Right renal pelvis (tissue), 4 donors: ENCODE measurements at places on chromosomes 1 and 21.

GRCh38 chr1:32635508-32636277 is 14.7 kb downstream of the ZBTB8OS start:
- no peak for DNase-seq

DNA sequence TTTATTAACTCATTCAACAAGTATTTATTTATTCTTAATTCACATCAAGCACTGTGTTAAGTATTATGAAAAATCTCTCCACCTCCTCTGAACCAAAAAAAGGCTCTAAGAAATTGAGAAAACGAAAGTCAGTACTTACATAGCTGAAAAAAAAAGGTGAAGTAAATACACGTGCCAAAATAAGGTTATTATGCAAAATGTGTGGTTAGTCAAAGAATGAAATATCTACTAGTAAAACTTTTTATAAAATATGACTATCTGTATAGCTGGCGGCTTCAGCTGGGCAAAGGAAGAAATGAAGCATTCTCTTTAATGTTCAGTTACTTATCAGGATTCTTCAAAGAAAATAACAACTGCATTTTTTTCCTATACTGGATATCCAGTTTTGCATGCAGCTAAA is 35.5 kb upstream of the ASPM start:
- no peak for DNase-seq

- DNase-seq: no peak
These were observed 18.4 kb upstream of the DESI2 start for GRCh38 chr1:244634546-244634945.

DNA sequence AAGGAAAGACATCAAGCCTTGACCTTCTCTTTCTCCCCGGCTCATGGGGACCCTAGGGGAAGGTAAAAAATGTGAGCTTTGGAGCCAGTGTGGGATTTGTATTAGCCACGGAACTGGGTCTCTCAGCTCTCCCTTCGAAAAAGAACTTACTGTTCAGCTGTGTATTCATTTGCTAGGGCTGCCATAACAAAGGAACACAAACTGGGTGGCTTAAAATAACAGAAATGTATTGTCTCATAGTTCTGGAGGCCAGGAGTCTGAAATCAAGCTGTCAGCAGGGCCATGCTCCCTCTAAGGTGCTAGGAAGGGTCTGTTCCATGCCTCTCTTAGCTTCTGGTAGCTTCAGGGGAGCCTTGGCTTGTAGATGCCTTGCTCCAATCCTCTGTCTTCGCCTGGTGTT is 83.5 kb upstream of the SLC2A1 start:
- no peak for DNase-seq

- no peak for DNase-seq
These were observed 22.7 kb downstream of the KRTAP10-1 start for GRCh38 chr21:44517175-44517899.

- no peak for DNase-seq
These were observed 3.9 kb downstream of the FNDC7 start for GRCh38 chr1:108716437-108717230.

GRCh38 chr1:28601696-28602095 is 9.6 kb downstream of the RAB42 start:
- no peak for DNase-seq

DNA sequence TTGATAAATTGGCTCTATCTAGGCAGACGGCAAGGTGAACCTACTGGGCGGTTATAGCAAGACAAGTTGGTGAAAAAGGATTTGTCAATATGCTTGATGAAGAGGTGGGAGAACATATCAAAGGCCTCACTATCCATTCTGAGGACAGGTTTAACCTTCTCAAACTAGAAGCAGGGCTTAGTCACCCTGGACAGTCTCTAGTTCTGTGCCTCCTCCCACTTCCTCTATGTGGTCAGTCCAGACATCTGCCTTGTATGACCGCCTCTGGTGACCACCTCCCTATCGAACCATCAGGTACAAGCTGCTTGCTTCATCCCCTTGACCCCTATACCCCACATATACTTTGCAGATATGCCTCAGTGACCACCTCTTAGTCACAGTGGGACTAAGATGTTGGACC is 2.3 kb upstream of the SCYL3 start:
- no peak for DNase-seq

DNA sequence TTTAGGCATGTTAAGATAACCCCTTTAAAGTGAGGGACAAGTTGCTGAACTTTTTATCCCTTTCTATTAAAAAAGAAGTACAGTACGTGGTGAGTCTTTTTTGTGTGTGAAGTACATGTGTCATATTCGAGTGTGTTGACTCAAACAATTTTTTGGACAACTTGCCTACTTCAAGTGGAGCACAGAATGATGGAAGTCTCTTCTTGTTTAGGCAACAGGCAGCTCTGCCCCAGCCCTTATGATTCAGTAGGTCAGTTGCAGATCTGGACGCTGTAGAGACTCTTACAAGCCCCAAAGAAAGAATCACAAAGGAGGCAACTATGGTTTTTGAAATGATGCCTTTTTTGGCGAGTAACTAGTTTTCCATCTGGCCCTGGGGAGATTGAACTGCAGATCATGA is 14.4 kb upstream of the ZFP69B start:
- no peak for DNase-seq

DNA sequence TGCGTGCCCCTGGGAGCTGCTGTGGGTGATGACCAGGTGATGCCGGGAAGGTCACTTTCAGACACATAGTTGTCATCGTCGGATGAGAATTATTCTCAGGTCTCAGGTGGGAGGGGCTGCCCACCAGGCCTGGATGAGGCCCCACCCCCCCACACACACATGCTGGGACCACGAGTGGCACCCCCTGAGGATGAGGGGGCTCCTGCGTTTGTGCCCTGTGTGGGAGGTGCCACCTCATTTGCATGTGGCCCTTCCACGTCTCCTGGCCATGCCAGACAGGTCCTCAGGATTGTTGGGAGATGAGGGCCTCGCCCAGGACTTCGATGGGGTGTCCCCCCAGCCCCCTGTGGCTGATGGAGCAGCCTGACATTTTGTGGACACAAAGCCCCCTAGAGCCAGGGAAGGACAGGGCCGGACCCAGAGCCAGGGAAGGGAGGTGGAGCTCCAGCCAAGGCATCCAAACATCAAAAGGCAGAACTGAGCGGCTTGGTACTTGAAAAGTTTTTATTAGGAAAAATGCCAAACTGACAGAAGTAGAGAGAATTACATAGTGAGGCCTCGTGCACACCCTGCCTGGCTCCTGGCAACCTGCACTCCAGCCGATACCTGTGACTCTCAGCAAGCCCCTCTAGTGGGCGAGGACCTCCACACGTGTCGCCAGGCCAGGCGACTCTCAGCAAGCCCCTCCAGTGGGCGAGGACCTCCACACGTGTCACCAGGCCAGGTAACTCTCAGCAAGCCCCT is 55.7 kb downstream of the PRKCZ start:
- no peak for DNase-seq

DNA sequence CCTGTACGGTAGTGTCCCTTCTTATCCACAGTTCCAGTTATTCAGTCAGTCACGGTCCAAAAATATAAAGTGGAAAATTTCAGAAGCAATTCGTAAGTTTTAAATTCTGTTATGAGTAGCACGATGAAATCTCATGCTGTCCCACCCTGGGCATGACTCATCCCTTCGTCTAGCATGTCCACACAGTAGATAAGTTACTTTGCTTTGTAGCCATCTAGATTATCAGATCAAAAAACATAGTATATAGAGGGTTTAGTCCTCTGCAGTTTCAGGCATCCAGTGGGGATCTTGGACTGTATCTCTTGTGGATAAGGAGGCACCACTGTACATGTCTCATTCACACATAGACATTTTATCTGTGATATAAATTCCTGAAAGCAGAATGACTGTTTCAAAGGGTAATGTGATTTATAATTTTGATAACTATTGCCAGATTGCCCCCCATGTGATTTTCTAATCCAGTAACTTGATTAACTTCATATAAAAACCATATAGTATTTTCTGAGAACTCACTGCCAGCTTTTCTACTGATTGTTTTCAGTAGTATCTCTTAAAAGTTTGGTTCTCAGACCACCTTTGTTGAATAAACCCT is 143.3 kb downstream of the DYRK1A start:
- DNase-seq: no peak

DNA sequence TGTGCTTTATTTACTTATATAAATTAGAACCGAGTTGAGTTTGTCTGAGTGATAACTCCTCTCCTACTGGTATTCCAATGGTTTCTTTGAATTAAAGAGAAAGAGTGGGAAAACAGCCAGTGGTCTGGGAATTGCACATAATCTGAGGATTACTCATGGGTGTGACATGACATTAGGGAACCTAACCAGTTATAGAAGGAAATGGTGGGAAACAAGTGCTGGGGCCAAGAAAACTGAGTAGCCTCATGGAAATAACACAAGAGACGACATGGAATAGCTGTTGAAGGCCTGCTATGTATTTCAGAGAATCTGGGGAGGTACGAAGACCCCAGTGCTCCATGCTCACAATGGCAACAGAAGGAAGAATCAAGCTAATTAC is 41.8 kb upstream of the LRRC52 start:
- DNase-seq: no peak

DNA sequence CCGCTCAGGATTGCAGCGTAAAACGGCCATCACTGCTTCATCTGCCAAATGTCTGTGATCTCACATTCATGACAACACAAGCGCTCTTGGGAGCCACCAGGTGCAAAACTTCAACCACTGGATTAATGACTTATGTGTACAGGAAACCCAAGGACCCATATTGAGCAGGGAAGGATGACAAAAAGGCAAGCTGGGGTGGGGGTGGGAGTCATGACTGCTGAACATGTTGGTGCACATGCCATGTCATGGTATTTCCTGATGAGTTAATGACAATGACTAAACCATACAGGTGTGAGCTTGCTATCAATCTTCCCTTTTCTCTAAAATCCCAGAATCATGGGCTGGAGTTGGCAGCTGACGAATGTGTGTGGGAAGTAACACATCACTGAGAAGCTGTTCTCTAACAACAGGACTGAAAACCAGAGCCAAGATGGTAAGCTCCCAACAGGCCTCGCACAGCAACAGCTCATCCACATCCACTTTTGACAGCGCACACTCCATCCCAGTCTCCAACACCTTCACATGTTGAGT is 3.1 kb upstream of the SH2D5 start:
- no peak for DNase-seq

DNA sequence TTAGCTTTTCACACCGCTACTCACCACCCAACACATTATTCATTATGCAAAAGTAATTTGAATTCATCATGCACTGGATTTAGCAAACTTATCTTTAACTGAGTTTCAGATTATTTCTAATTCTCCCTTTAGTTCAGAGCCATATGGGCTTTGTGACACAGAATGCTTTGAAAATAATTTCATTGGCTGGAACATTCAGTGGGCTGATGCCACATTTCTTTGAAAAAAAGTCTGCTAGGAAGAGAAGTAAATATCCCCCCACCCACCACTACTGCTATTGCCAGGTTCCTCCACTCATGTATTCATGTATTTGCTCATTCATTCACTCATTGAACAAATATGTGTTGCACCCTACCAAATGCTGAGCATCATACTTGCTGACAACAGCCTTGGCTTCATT is 280.5 kb downstream of the DSCAM start:
- DNase-seq: no peak

DNA sequence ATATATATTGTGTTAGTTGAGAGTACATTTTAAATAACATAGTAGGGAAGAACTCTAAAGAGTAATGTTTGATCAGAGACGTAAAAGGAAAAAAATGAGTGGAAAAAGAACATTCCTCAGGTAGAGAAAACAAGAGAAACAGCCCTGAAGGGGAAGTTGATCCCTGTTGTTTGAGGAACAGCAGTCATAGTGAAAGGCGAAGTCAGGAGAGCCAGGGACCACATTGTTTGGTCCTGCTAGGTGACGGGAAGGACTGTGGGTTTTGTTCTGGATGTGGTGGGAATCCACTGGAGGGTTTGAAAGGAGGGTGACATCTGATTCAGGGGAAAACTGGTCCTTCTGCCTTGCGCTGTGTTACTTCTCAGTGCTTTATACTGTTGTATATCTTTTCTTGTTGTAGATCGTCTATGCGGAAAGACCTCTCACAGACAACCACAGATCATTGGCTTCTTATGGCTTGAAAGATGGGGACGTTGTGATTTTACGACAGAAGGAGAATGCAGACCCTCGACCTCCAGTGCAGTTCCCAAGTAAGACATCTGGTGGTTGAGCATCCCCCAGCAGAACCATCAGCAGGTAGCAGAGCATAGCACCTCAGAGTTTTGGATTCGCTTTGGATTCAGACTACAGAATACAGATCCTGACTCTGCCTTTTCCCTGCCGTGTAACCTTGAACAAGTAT is 9.2 kb downstream of the DDI2 start:
- no peak for DNase-seq

- no peak for DNase-seq
These were observed 60.5 kb upstream of the CR2 start for GRCh38 chr1:207393610-207394009.

DNA sequence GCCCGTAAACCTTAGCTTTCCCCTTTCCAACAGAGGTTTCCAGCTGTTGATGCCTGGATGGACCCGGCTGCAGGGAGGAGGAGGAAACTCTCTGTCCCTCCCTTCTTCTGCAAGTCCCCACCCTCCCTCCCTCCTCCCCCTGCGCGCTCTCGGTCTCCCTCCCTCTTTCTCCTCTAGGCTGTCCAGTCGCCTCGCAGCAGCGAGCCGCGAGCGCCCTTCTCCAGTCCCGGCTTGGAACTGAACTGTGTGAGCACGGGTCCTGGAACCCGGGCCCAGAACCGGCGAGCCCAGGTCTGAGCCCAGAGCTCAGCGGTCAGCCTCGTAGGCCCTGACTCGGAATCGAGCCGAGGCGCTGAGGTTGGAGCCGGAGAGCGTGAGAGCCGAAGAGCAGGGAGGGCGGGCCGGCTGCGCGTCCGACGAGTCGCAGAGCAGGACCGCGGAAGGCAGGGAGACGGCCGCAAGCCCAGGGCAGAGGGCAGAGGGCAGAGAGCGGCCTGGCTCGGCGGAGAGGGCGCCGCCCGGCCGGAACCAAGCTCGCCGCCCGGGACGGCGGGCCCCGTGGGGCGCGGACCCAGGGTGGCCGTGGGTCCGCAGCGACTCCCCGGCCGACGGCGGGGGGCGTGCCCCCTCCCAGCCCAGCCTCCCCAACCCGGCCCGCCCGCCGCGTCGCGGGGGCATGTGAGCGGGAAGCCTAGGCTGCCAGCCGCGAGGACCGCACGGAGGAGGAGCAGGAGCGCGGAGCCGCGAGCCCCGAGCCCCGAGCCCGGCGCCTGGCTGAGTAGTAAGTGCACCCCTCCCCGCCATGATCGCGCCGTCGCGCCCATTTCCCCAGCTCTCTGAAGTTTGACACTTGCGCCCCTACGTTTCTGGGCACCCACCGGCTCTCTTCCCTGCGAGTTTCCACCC is at the start of gene SOX13:
Gene SOX13 (plus strand): TSS at position 185 of the 906 bp plus-strand sequence. CDS start 39,801 bp downstream, outside the sequence.
- DNase-seq: peak; percentile 81

GRCh38 chr1:170731566-170732251 is 67.8 kb downstream of the PRRX1 start:
- no peak for DNase-seq

GRCh38 chr1:12048372-12048771 is 14.7 kb upstream of the TNFRSF8 start:
- DNase-seq: no peak

- DNase-seq: no peak
These were observed 53.2 kb downstream of the RAB3GAP2 start for GRCh38 chr1:220219136-220219442.

- no peak for DNase-seq
These were observed 8.6 kb downstream of the FCAMR start for GRCh38 chr1:206961668-206962067.
